ENCODE measurements at places on chromosomes 13 and 19.
A peak's percentile ranks its signal among the peaks of the same experiment; 100 is the strongest.

GRCh38 chr13:24512908-24513213 is 283 bp upstream of the PARP4 start:
- no peak for DNase-seq

DNA sequence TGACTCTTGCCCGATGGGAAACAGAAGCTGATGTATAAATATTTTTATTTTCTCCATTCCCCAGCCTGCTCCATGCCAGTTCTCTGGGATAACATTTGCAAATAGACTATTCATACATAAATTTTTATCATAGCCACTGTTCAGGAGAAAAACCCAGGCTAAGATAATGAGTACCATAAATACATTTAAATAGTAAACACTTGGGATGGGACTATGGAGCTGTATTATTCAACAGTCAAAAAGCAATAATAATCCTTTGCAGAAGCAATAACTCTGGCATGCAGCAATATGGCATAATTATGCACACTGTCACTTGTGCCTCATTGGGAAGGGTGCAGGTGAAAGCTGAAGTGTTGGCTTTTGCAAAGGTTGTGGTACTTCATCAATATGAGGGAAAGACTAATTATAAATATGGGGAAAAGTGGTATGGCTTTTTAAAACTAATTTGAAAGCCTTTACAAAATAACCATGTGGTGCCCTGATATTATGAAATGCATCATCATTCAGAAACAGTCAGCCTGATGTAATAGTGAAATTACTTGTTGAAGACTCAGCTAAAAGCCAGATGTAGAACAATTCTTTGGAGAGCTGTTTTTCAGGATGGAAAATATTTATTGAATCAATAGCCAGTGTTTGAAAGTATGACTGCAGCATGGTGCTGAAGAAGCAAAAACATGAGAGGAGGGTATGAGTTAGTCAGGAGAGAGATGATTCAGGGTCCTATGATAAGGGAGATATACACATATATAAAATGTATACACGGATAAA is 2476.7 kb downstream of the PCDH9 start:
- peak; percentile 17 for DNase-seq

DNA sequence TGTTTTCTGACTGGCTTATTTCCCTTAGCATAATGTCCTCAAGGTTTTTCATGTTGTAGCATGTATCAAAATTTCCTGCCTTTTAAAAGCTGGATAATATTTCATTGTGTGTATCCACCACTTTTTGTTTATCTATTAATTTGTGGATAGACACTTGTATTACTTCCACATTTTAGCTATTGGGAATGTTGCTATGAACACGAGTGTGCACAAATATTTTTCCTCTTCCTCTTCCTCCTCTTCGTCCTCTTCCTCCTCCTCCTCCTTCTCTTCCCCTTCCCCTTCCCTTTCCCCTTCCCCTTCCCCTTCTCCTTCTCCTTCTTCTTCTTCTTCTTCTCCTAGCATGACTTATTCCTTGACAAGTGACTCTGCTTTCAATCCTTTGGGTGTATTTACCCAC is 51.2 kb upstream of the KL start:
- DNase-seq = no peak

- no peak for DNase-seq
Measured at GRCh38 chr19:34180709-34181108, 8.4 kb downstream of the LSM14A start.

DNA sequence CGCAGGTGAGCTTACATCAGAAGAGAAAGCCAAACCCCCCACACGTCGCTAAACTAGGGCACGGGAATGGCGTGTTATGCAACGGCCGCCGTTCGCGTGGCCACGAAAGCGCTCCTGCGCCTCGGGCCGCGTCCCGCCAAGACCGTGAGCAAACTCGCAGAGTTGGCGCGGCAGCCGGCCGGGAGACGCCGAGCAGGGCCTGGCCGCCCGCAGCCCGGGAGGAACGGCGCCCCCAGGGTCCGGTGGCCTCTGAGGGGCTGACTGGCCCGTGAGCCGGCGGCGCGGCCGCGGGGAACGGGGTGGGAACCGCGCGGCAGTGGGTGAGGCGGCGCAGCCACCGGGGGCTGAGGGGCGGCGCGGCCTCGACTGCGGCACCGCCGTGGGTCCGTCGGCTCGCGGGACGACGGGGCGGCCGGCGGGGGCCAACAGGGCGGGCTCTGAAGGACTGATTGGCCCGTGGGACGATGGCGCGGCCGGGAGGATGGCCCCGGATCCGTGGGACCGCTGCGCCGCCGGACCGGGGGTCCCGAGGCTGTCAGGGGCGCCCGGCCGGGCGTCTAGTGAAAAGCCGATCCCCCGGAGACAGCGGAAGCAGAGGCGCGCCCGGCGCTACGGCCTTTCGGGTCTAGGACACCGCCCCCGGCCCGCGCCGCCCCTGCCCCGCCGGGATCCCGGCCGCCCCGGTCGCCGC is 903 bp downstream of the LATS2 start:
- no peak for DNase-seq

DNA sequence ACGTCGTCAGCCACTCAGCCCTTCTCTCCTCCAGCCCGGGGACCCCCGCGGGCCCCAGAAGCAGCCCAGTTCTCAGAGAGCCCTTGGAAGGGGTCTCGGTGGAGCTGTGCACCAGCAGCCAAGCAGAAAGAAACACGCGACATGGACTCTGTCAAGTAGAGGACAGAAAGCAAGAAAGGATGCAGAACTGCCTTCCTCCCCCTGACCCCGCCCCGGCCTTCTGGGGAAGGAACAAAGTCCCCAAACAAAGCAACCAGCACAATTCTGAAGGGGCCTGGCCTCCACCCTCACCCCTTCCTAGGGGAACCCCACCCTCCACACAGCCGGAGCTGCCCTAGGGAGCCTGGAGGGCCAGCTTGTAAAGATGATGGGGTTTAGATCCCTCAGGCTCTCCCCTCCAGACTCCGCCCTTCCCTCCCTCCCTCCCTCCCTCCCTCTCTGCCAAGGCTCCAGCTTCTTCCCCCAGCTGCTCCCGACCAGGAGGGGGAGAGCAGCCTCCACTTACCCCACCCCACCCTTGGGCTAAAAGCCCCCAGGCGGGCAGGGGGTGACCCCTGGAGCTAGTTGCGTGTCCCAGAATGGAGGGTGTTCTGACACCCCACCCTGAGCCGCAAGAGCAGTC is 7.8 kb downstream of the LYL1 start:
- no peak for DNase-seq

GRCh38 chr19:4081441-4082129 is 14.9 kb upstream of the ZBTB7A start:
- no peak for DNase-seq

GRCh38 chr13:86655561-86655960 is 856.3 kb upstream of the SLITRK6 start:
- no peak for DNase-seq

- DNase-seq = no peak
Measured at GRCh38 chr13:26948353-26948752, 187.8 kb upstream of the GPR12 start.

GRCh38 chr19:13768510-13768909 is 4.2 kb downstream of the MRI1 start:
- DNase-seq = no peak

GRCh38 chr13:75993823-75994222 is 357.7 kb downstream of the LMO7 start:
- DNase-seq = no peak

DNA sequence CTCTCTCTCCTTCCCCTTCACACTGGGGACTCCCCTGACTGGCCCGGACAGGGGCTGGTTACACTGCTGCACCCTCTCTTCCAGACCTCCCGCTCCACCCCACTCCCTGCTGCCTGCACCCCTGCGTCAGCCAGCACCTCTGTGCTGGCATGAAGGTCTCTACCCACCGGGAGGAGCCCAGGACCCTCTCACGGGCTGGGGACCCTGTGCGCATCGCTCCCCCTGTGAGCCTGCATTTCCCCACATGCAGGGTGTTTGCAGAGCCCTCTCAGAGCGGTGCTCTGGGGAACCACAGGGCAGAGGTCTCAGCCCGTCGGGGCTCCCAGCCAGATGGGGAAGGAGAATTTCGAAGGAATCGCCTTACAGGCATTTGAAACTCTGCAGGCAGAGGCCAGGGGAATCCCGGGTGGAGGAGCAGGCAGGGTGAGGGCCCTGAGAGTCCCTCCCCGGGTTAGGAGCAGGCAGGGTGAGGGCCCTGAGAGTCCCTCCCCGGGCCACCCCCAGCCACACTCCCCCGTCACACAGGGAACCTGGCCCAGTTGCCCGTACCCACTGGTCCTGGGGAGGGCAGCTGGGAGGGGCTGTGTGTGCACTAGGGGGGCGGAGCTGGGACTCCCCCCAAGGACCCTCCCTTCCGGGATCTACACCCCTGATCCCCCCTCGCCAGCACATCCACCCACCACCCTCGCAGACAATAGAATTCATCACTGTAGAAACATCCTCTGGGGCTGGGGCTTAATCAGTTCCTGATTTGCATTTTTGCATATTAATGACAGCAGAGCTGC is 16.3 kb upstream of the TCF3 start:
- DNase-seq = no peak

DNA sequence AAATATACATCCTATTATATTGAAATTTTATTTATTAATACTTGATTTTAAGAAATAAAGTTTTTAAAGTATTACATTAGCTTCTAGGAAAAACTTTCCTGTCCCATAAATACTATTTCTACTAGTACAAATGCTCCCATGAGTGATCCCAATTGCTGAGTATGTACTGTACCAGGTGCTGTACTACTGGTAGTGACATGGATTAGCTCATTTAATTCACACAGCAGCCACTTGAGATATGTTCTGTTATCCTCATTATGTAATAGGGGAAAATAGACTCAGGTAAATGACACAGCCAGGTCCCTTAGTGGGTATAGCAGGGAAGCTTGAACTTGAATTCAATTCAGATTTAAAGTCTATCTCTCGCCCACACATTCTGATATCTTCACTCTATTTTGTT is 363.1 kb downstream of the FGF14 start:
- DNase-seq = no peak

Data from fibroblast of skin of left biceps (primary cell).